NCI-H345 (cell line): ENCODE measurements at places on chromosomes 11 and 22.

GRCh38 chr11:8693555-8693954 lies 11.0 kb downstream of the RPL27A start:
- DNase-seq: no peak

GRCh38 chr11:11510939-11511338 lies 110.9 kb downstream of the GALNT18 start:
- DNase-seq: peak; percentile 97

DNA sequence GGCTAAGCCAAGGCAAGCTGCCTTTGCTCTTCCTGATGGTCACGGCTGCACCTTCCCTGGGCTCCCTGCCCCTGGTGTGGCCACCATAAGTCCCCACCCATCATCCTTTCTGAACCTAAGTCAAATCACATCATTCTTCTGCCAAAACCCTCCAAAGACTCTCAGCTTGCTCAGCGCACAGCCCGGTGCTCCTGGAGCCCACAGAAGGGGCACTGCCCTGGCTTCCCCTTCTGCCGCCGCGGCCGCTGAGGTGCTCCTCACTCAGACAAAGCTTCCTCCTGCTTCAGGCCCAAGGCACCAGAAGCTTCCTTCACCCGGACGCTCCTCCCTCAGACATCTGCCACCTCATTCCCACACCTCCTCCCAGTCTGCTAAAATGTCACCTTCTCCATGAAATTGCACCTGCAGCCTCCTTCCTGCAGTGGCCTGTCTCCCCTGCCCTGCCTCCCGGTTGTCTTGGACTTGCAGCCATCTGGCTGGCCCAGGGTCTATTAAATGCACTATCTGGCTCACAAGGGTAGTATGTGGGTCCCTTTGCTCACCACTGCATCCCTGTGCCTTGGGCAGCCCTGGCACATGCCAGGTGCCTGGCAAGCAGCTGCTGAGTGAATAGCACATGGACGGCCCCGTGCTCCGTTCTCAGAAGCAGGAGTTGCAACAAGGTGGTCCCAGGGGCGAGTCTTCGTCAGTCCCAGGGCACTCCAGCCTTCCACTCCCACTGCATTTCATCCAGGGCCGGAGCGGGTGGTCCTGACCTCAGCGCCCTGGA lies 108.2 kb downstream of the WNT7B start:
- DNase-seq: no peak

- DNase-seq: no peak
Observed at GRCh38 chr11:43589601-43590250, 90.8 kb upstream of the HSD17B12 start.

DNA sequence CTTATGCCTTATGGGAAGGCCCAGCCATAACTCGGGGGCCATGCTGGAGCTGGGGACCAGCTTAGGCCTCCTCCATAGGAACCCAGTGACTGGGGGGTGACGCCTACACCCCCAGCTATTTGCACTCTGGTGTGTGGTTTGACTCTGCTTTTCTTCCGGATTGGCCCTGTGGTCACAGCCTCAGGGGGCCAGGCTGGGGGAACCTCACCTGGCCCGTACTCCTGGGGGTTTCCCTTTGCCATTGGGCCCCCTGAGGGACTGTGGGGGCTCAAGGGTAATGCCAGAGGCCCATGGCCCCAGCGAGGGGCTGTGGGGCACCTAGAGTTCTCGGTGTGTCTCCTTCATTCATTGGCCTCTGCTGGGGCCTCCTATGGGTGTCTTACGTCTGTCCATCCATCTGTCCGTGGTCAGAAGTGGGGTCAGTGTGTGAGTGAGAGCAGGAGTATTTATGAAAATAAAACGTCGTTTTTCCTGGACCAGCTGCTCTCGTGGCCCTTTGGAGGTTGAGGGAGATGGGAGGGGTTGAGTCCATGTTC lies 6.3 kb upstream of the SH3BP1 start:
- DNase-seq: no peak

- no peak for DNase-seq
Observed at GRCh38 chr11:102318469-102318868, 1.2 kb downstream of the BIRC3 start.

DNA sequence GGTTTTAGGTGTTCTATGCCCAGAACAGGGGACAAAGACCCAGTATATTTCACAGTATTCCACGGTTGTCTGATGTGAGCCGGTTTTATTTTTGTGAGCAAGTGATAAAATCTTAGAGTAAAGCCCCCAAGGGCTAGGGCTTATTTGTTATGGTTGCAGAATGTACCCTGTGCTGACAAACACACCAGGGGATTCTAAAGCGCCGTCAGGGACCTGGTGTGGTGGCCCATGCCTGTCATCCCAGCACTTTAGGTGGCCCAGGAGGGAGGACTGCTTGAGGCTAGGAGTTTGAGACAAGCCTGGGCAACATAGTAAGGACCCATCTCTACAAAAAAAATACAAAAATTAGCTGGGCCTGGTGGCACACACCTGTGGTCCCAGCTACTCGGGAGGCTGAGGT lies 22.8 kb downstream of the MRPL21 start:
- no peak for DNase-seq

DNA sequence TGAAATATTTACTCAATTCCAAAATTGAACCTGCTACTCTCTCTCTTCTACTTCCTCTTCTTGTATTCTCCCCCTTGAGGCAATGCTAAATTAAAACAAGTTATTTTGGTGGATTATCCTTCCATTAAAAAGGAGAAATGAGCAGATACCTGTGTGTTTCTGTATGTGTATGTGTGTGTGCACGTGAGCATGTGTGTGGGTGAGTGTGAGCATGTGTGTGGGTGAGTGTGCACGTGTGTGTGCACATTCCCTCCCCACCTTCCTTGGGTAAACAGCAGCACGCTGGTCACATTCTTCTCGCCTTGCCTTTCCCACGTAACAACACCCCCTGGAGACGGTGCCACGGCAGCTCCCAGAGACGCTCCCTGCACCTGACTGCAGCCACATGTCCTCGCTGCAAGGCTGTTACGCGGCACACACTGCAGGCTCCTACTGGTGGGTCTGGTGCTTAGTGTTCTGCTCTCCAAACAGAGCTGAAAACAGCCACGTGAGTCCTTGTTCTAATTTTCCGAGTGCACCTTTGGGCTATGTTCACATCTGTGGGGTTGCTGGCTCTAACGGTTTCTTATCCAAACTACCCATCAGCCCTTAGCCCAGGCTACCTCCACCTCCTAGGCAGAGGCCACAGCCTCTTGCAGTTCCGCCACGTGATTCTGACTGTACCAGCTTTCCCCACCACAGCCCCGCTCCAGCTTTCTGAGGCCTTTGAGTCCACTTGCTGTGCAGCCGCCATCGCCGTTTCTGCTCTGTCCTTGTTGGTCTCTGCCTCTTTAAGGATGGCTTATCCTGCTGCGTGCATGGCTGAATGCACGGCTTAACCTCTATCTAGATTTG lies 123.4 kb downstream of the CTTN start:
- peak; percentile 54 for DNase-seq

DNA sequence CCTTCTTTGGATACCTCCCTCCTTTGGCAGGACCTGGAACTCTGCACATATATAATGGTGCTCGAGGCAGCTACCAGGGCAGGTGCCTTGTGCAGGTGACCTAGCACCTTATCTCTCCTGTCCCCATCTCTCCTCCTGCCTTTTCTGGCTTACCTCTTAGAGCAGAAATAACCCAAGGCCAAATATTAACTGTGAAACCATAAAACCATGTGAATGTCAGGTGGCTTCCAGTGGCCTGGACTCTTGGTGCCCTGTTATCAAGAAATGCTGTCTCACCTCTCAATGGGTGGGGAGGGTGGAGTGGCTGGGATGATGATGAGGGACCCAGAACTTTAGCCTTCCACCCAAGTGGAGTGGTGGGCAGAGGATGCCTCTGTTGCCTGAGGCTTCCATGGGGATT lies 42.9 kb downstream of the YWHAH start:
- DNase-seq: no peak

DNA sequence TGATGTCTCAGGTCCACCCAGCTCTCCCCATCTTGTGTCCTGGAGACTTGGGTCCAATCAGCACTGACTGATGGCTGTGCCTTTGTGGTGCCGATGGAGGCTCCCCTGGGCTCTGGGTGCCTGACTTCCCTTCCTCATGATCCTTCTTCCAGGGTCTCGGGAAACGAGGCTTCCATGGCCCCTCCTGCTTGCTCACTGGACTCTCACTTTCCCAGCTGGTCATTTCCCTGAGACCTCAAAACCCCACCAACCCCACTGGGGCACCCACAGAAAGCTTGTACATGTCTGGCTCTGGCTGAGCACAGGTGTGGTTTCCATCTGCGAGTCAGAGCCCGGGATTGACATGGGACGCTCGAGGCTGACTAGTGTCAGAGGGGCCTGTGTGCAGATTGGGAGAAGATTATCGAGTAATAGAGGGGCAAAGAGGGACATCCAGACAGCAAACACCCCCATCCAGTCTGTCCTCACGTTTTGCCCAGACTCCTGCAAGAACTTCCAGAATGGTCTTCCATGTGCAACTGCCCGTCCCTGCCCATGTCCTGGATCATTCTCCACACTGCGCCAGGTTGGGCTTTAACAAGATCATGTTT lies 15.1 kb downstream of the APOL1 start:
- DNase-seq: no peak

DNA sequence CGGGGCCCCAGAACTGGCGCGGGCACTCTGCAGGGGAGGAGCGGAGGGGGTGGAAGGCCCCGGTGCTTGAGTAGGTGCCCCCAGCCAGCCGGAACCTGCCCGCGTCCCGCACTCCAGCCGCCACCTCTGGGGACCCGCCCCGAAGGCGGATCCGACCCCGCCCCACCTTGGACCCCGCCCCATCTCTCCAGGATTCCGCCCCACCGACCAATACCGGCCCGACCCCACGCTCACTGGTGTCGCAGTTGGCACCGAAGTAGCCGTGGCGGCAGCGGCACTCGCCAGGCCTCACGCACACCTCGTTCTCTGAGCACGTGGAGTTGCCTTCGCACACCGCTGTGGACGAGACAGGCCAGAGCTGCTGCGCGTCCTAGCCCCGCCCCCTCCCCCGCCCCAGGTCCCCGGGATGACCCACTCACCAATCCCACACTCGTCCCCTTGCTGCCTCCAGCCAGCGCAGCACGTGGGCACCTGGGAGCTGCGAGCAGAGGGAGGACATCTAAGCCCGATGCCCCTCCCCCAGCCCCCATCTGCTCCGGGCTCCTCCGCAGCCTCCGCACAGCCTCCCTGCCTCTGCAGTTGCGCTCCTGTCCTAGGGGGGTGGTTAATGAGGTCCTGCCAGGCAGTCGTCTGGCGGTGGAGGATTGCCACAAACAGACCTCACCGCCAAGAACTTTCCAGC lies 6.0 kb downstream of the SCARF2 start:
- no peak for DNase-seq

DNA sequence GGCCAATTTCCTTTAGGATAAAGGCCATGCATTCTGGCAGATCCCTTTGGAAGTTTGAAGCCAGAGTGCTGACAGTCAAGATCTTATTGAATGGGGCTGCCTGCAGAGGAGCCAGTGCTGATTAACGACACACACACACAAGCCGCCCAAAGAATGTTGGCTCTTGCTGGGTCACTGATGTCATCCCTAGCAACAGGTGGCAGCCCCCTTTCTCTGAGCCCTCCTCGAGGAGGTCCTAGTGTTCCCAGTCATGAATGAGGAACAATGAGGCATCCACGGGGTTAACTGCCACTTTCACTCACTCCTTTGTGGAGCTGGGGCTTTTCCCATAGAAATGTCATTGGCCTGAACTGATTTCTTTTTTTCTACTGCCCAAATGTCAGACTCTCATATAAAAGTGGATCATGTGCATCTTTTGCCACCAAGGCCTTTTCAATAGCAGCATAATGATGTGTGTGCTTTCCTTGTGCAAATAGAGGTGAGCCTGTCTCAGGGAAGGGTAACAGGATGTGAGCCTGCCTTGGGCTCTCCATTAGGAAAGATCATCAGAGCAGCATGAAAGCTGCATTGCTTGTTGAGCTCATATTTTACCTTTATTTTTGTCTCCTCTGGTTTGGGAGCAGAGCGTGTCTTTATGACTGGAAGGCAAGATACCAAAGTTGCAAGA lies 301.8 kb upstream of the MTNR1B start:
- peak; percentile 97 for DNase-seq

GRCh38 chr11:2180789-2181370 lies 9.3 kb upstream of the TH start:
- DNase-seq: no peak

DNA sequence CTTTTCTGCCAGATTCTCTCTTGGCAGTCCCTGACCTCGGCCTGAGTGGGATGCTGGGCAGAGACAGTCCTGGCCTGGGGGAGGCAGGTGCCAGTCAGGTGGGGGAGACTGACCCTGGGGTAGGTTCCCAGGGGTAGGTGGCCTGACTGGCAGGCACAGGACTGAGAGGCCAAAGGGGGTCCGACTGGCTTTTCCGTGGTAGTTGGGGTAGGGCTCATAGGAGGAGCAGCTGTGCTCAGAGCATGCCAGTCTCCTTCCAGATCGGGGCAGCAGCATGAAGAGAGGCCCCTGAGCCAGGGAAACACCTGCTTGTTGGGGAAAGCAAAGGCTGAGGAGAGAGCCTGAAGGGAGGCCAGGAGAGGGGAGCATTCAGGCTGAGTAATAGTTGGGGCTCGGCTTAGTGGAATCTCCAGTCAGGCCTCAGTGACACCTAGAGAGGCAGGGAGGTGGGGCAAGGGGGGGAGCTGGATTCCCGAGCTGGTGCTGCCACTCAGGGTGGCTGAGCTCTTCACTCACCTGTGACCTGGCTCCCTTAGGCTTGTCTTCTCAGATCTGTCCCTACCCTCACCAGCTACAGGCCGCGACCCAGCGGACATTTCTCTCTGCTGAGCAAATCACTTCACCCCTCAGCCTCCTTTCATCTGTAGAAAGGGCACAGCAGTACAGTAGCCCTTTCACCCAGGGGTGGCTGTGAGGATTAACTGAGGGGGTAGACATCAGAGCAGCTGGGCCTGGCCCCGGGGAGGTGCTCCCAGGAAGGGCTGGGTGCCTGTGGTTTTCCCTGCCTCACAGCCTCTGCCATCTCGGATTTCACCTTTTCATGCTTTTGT lies 26.2 kb downstream of the MCM5 start:
- DNase-seq: peak; percentile 31

GRCh38 chr11:69492201-69492991 lies 10.9 kb downstream of the LINC01488 start:
- DNase-seq: no peak

GRCh38 chr11:9601037-9601875 lies 27.8 kb downstream of the WEE1 start:
- DNase-seq: no peak

DNA sequence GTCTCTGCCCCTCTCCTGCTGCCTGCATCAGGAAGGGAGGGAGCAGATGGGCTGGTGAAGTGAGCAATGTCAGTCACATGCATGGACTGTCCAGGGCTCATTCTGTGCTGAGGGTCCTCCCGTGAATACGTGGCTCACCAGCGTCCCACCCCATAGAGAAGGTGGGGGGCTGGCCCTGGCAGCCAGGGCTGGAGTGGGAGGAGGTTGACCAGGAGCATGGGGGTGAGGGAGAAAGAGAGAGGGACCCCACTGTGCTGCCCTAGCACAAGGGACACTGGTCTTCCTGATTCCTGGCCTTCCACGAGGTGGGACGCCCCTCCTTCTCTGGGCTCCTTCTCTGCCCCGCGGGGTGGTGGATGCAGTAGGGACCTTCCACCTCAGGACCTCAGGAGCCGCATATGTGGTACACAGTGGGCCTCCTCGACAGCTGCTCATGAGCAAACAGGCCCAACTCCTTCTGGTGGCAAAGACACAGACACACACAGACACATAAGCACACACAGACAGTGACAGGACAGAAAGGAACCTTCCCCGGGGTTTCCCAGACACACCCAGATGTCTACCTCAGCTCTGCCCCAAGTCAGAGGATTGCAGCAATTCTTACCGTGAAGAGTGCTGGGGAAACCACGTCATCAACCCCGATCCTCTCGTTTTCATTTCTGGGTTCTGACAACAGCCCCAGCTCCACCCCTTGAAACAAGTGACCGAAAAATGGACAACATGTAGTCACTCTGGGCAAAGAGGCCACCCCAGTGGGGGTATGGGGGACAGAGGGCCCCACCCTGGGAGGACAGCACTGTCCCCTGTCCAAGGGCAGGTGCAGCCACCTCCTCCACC lies 3.6 kb upstream of the APOBEC3A start:
- DNase-seq: no peak
